ENCODE measurements at places on chromosomes 2 and 18.
A peak's percentile ranks its signal among the peaks of the same experiment; 100 is the strongest.

DNA sequence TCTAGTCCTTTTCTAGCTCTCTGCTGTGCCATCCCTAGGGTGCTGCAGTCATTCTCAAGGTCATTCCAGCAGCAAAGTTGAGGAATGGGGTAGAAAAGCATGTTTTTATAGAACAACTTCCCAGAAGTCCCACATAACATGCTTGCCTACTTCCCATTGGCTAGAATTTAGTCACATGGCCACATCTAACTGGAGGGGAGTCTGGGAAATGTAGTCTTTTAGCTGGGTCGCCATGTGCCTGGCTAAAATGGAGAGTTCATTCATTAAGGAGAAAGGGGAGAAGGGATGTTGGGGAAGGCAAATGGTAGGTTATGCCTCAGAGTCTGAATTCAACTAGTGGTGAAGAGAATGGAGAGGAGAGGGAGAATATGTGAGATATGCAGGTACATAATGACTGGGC is 85.7 kb downstream of the SLC4A3 start:
- DNase-seq = no peak

GRCh38 chr2:108893277-108893676 is 95.7 kb downstream of the EDAR start:
- DNase-seq = no peak

GRCh38 chr18:23857164-23857552 is 157.4 kb upstream of the TTC39C start:
- no peak for DNase-seq

DNA sequence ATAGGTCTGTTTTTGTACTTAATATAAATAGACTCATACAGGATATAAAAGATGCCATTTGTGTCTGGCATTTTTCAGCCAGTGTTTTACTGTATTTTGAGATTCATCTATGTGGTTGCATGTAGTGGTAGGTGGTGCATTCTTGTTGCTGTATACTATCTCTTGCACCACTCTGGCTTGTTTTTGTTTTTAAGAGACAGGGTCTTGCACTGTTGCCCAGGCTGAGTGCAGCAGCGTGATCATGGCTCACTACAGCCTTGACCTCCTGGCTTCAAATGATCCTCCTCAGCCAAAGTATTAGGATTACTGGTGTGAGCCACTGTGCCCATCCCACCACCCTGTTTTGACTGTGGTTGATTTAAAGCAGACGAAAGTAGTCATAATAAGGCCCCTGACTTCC is 12.6 kb downstream of the HK2 start:
- DNase-seq = no peak

DNA sequence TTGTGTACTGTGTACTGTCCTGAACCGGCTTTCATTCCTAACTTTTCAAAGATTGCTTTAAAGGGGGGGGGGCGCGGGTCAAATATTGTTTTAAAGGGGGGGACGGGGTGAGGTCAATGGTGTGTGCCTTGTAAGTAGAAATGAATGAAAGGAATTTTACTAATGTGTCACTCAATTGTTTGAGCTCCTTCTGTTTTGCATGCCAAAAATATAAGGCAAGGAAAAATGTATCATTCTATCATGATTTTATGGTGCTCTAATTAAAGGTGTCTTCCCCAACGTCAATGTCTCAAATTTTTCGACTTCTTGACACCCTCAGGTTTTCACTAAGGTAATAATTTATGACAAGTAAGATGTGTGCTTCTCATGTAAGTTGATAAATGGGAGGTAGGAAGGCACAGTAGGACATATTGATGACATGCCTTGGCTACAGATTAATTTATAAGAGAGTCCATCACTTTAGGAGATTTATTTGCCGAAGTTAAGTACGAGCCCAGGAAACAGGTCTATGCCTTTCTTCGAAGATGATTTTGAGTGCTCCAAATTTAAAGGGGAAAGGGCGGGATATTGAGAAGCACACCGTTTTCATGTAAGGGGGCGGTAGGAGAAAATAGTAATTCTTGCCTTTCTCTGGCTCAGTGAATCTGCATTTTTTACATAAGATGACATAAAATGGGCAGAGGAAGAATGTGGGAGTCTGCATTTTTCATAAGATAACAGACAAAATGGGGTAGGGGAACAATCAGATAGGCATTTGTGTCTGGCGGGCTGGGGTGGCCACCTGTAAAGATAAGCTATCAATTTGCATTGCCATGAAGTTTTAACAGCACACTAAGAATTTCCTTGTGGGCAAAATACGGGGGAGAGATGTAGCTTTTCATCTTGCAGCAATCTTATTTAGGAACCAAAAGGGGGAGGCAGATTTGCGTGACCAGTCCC is 1.2 kb upstream of the TRAPPC8 start:
- DNase-seq = peak; percentile 4

DNA sequence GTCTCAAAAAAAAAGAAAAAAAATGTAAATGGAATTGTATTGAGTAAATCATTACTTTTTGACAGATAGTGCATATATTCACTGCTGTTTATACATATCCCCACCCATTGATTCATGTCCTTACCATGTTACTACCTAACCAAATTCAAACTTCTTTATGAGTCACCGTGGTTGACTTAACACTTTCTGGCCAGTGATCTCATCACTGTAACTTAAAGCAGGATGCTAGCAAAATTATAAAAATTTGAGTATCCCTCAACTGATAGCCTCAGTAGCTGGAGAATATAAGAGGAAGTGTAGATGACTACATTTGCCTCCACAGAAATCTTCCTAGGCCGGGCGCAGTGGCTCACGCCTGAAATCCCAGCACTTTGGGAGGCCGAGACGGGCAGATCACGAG is 13.4 kb downstream of the CNOT9 start:
- DNase-seq = no peak

- DNase-seq = no peak
These were observed 96.8 kb downstream of the POLE4 start for GRCh38 chr2:75055142-75055819.

GRCh38 chr18:61851940-61852451 is 40.8 kb downstream of the RNF152 start:
- DNase-seq = no peak

- no peak for DNase-seq
These were observed 114.6 kb upstream of the NCKAP5 start for GRCh38 chr2:133682906-133683305.

- no peak for DNase-seq
These were observed 115.3 kb downstream of the BCL2L11 start for GRCh38 chr2:111236025-111236424.

GRCh38 chr2:237295889-237296480 is 118.0 kb downstream of the COL6A3 start:
- DNase-seq = no peak

DNA sequence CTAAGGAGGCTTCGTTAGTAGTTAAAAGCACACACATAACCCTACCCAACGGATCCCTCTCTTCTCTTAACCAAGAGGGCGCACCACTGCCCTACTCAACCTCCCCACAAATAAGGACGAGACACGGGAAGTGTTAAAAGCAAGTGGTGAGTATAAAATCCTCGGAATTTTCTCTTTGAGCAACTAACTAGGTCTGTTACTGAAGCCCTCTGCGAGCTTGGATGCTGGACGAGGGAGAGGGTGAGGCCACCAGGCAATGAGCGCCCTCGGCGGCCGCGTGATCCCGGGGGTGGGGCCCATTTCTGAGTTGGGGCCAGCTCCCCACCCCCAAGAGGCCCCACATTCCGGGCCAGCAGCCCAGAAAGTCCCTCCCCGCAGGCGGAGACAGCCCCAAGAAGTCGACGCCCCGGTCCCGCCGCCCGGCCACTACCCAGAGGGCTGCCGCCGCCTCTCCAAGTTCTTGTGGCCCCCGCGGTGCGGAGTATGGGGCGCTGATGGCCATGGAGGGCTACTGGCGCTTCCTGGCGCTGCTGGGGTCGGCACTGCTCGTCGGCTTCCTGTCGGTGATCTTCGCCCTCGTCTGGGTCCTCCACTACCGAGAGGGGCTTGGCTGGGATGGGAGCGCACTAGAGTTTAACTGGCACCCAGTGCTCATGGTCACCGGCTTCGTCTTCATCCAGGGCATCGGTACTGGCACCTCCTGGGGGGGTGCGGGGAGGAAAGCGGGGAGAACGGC is at the start of gene CYBRD1:
TSS of gene CYBRD1 (plus strand) at position 423 of the 736 bp plus-strand sequence. CDS start at position 495, 72 bp downstream.
- DNase-seq = no peak

DNA sequence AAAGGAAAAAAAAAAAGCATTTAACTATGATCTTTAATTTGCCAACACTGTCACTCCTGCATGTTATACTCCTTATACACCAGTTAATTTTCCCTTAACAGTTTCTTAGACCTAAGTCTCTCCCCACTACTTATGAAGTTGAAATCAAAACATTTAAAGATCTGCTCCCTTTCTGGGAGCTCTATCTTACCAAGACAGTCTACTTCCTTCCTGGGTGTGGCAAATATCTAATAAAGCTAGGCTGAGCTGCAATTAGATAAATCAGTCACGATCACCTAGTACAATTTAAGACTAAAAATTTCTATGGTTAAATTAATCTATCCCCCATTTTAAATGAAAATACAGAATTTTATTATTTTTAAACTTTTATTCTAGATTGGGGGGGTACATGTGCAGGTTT is 33.4 kb downstream of the PUM2 start:
- DNase-seq = no peak

GRCh38 chr2:10139536-10139935 is 17.0 kb downstream of the RRM2 start:
- DNase-seq = no peak

GRCh38 chr18:37336568-37337285 is 228.9 kb downstream of the CELF4 start:
- DNase-seq = no peak

DNA sequence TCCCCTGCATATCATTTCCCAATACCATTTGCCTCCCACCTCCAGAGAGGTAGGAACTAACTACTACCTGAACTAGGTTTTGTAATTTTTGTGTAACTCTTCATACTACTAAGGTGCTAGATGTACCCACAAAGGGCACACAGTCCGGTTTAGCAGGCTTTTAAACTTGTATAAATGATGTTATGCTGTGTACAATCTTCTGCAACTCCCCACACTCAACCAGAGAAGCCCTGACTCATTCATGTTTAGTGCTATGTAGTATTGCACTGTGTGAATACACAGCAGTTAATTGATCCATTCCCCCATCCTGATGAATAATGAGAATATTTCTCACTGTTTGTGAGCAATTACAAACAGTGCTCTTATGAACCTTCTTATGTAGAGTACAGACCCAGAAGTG is 285.6 kb downstream of the SMAD2 start:
- DNase-seq = no peak

GRCh38 chr2:20677301-20678085 is 10.5 kb downstream of the GDF7 start:
- no peak for DNase-seq

DNA sequence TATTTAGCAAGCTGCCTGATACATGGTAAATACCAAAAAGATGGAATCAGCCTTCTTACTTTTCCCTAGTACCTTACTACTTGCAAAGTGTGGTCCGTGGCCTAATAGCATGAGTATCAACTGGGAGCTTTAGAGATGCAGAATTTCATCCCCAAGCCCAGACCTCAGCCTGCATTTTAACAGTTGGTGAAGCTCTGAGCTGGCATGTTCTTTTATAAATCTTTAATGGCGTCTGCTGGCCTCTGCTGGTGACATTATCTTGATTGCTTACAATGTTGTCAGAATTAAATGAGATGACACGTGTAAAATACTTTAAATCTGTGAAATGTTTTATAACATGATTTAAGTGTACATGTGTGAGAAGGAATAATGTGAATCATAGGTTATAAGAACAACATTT is 115.1 kb upstream of the NOSTRIN start:
- peak; percentile 30 for DNase-seq

DNA sequence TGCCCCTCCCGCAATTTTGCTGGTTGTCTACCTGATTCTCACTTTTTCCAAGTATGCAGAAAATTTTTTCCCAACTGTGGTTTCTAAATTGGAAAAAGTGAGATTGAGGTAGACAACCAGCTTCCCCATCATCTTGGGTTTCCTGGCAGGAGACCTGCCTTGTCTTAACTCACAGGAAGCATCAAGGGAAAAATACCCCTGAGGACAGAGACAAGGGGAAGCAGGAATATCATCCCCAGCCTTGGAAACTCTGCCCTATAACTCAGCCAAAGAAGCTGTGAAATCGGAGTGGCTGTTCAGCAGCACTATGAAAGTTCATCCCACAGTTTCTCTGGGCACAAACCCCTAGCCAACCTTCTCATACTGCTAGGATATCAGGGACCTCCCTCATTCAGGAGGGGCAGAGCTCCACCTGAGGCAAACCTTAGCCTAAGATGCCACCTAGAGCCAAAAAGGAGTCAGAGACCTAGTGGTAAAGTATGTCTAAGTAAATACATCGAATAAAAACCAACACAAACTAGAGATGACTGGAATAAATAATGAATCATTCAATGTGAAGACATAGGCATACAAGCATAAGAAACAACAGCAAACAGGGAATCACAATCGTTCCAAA is 68.2 kb downstream of the ZSWIM2 start:
- no peak for DNase-seq

DNA sequence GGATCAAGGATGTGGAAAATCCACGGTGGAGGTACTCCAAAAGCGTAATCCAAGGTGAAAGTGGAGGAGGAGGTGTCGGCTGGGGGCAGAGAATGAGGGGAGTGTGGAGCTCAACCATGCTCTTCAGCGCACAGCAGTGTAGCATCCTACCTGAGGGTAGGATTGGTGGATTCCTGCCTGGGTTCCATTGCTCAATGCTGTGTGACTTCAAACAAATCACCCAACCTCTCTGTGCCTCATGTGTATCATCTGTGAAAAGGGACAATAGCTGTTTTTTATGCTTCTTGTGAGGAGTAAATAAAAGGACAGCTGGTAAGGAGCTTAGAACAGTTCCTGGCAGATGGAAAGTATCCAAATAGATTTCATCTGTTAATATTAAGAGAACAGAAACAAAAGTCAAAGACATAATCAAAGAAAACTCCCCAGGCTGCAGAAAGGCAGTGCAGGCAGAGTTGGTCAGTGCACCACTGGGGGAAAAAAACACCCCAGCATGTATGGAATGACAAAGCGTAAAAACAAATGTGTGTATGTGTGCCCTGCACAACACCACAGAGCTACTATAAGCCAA is 130.0 kb upstream of the HDAC4 start:
- no peak for DNase-seq

DNA sequence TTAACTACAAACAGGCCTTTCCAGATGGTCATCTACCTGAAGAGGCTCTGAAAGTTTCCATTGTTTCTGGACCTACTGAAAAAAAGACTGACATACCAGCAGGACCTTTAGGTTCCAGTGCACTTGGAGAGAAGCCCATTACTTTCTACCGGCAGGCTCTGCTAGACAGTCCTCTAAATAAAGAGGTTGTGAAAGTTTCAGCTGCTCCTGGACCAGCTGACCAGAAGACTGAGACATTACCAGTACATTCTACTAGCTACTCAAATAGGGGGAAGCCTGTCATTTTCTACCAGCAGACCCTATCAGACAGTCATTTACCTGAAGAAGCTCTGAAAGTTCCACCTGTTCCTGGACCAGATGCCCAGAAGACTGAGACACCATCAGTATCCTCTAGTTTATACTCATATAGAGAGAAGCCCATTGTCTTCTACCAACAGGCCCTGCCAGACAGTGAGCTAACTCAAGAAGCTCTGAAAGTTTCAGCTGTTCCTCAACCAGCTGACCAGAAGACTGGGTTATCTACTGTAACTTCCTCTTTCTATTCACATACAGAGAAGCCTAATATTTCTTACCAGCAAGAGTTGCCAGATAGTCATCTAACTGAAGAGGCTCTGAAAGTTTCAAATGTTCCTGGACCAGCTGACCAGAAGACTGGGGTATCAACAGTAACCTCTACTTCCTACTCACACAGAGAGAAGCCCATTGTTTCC is 65.8 kb downstream of the ALMS1 start:
- peak; percentile 1 for DNase-seq

All from naive B cell (primary cell).